Testis (tissue), 5 donors: ENCODE measurements at places on chromosomes 12 and 14.
A peak's percentile ranks its signal among the peaks of the same experiment; 100 is the strongest.

GRCh38 chr12:83361071-83361470, 674.4 kb downstream of the TMTC2 start:
- no peak for DNase-seq

DNA sequence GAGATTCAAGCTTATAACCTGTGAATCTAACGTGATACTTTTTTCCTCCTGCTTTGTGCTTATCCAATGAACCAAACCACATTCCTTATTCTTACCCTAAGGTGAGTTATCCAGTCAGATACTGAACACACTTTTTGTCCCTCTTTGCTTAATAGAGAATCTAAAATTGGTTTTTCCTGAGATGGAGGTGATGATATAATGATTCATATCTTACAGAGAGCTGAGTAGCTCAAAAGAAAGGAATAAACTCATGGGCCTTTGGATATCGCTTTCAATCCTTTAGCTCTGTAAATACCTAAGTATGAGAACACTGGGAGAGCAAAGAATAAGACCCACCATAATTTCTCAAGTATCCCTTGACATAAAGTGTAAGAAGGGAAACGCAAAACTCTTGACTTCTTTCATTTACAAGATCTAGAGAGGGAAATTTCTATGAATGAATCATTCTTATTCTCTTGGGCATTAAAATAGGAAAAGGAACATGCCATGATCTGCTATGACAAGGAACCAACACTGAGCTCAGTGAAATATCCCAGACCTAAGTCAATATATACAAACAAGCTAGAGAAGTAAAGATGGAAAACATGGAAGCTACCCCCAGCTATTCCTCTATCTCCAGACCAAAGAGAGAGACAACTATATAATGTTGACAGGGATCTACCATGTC, 81.8 kb upstream of the STAC3 start:
- DNase-seq: no peak

DNA sequence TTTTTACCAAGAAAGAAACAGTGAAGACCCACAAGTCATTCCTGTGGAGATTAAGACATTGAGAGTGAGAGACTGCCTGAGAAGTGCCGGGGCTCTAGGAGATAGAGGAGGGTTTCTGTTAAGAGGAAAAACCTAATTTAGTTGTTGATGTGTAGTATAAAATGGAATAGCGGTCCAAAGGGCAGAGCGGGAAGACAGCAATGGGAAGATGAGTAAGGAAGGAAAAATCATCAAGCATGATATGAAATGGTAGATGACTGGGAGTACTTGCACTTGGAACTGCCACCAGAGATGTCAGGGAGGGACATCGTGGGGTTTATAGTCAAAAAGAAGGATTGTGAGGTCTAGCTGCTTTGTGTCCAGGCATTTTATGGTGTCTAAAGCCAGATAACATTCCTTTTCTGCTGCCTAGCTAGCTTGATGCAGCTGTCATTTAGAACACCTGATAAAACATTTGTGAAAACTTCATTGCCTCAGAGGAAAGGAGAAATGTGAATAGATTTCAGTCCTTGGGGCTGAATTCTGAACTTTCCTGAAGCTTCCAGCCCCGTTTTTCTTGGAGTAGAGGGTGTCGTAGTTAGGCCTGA, 20.1 kb upstream of the PSEN1 start:
- no peak for DNase-seq

DNA sequence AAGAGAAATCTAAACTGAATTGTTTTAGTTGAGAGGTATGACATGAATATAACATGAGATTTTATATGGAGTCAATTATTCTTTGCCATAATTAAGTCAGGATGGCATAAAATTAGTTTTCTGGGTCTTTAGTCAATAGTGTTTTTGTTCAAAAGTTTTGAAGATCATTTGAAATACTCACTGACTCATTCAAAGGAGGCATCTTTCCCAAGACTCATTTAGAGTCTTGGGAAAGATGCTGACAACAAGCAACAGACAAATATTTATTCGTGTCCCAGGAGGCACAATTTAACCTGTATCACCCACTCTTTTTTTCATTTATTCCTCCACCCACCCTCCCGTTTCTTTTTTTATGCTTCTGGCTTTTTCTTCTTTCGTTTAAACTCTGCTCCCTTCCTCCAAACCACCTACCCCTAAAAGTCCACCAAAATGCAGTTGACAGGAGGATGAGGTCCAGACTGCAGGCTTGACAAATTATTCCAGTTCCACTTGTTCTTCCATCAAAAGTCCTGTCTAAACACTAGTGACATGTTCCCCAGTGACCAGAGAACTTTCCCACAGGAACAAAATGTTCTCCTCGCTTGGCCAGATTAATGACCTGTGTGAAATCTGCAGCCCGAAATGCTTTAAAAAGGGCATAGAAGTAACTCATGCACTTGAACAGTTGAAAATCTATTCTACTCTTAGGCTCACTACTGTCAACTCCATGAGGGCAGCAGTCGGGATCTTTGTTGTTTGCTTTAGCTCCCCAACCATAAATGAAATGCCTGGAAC, 43.3 kb upstream of the CSRP2 start:
- no peak for DNase-seq

DNA sequence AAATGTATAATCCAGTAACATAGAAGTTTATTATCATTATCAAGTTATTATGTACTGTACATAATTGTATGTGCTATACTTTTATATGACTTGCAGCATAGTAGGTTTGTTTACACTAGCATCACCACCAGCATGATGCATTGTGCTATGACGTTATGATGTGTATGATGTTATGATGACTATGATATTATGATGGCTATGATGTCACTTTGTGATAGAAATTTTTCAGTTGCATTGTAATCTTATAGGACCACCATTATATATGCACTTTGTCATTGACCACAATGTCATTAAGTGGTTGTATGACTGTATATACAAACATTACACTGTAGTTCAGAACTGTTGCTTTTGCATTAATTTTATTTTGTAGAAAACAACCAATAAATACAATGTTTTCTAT, 173.4 kb downstream of the PPFIA2 start:
- DNase-seq: no peak

- DNase-seq: no peak
Observed at GRCh38 chr14:52327374-52328226, 13.5 kb downstream of the PTGER2 start.

GRCh38 chr12:58189030-58189429, 247.7 kb downstream of the ATP23 start:
- DNase-seq: no peak

DNA sequence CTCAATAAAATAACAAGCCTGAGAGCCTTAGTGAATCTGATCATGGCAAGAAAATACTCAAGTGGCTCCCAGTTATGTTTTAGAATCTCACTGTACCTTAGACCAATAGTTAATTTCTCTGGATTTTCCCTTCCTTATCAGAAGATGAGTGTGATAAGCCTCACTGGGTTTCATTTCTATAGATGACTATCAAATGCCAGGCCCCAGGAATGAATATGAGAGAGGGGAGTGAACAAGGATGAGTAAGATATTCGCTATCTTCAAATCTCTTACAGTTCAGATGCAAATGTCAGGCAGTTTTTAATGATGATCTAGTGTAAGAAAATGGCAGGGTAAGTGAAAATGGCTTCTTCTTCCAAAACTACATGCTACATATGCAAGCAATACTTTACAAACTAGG, 26.1 kb upstream of the OR10P1 start:
- DNase-seq: no peak

DNA sequence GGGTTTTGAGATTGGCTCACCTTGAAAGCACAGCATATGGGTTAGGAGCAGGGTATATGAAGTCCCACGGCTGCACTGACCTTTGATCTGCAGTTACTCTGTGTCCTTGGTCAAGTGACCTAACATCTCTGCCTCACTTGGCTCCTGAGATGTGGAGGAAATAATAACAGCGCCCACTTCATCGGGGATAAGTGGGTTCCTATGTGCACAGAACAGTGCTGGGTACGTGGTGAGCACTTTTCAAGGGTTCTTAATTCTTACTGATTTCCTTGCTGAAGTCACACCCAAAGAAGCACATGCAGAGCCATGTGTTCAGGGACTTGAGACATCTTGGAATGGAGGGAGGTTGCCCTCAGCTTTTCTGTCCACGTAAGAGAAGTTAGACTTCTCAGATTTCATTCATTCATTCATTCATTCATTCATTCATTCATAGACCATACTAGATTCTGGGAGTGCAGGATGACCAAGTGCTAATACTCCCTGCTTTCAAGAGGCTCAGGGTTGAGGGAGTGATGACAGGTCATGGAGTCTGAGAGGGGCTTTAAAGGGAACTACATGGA, 39.4 kb downstream of the ADGRD1 start:
- no peak for DNase-seq

DNA sequence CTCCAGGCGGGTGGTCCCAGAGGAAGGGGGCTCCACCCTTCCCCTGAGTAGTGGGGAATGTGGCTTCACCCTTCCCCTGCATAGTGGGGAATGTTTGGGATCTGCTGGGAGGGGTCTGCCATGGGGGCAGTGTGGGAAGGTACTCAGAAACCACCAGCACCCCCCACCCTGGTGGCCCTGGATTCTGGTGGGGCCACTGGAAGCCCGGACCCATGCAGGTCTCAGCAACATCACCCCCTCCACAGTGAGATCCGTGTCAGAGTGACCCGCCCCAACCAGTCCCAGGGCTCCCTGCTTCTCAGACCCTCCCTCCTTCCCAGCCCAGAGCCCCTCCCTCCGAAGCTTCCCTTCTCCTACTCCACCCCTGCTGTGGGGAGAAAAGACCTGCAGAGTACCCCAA, 30.3 kb upstream of the INF2 start:
- DNase-seq: no peak

DNA sequence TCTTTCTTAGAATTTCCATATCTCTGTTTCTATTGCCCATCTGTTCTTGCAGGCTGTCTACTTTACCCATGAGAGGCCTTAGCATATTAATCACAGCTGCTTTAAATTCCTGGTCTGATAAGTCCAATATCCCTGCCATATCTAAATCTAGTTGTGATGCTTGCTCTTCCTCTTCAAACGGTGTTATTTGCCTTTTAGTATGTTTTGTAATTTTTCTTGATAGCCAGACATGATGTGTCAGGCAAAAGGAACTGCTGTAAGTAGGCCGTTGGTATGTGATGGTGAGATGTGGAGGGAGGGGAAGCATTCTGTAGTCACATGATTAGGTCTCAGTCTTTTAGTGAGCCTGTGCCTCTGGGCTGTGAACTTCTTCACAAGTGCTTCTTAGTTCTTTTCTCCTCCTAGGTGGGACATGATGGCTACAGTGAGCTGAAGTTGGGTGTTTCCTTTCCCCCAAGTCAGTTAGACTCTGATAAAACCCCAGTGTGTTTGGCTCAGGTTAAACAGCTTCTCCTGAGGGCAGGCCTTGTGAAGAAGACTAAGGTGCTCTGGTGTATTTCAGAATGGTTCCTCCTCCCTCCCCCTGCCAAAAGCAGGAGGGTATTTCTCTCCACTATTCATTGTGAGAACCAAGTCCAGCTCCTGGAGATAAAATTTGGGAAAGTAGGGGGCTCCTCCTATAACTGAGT, 195.9 kb upstream of the PARP11 start:
- DNase-seq: no peak

DNA sequence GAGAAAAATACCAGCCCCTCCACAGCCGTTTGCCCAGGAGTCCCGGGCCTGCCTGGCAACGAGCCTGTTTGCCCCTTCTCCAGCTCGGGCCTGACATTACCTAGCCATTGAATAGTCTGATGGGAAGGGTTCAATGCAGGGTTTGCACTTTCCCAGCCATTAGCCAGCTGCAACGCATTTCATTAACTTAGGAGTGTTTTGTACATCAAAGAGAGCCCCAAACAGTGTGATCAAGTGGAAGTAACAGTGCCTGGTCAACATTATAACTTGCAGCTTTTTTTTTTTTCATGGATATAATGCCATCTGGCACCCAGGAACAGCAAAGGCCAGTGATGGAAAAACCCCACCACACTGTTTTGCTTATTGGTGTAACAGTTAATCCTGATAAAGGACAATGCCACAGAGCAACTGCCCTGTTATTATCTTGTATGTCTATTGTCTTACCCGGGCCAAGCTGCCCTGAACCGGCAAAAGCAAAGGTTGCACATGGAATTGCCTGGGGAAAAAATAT, 38.0 kb downstream of the BTG1 start:
- DNase-seq: no peak

DNA sequence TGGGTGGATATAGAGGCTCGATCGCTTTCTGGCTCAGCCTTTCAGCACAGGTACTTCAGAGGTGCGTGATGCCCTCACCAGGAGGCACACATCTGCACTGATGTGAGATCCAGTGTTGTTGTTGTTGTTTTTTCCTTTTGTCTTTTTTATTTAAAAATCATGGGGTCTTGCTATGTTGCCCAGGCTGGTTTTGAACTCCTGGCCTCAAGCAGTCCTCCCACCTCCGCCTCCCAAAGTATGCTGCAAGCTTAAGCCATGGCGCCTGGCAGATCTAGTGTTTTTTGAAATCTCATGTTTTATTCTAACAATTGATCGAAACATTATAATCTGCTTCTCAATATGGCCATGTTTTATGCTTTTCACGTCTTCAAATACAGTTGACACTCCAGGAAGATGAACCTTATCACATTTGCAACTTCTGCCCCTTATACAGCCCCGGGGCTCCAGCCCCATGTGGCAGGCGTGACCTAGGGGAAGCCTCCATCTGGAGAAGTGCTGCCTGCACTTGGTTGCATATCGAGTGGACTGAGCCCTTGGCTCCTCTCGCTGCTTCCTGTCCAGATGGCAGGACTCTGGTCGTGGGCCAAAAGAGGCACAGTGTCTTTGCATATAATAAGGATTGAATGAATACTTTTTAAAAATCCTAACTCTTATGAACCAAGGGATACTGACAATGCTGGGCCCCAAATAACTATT, 71.7 kb downstream of the TRAF3 start:
- DNase-seq: peak; percentile 40

GRCh38 chr12:130086248-130086647, 76.0 kb upstream of the FZD10 start:
- DNase-seq: no peak

- DNase-seq: no peak
Observed at GRCh38 chr12:22536346-22536945, 7.9 kb downstream of the C2CD5 start.

- DNase-seq: no peak
Observed at GRCh38 chr14:24062216-24062980, 9.0 kb upstream of the CPNE6 start.

DNA sequence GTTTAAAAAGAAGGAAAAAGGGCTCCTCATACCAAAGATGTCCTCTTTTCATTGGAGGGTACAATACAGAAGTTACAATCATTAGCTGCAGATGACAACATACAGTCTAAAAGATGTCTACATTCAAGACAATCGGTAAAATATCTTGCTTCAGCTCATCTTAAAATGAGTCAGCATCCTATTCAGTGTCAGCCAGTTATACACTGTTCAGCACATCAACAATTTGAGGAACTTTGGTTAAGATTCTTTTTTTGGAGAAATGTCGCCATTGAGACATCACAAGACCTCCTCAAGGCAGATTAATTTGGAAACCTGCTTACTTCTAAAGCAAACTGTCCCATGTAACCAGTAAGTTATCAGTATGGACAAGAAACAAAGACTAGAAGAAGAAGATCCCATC, 100.7 kb upstream of the SLC38A4 start:
- DNase-seq: no peak

GRCh38 chr12:15831315-15831978, 42.3 kb upstream of the EPS8 start:
- DNase-seq: no peak

- DNase-seq: no peak
Observed at GRCh38 chr12:51841727-51842126, 6.8 kb downstream of the FIGNL2 start.
